ENCODE measurements at places on chromosomes 4 and X.

GRCh38 chr4:64520421-64520820, 111.2 kb upstream of the TECRL start:
- no peak for DNase-seq

- peak; percentile 10 for DNase-seq
Observed at GRCh38 chr4:155703486-155704247, 37.0 kb downstream of the GUCY1A1 start.

- DNase-seq, result no peak
Observed at GRCh38 chr4:168538632-168539031, 41.8 kb downstream of the PALLD start.

DNA sequence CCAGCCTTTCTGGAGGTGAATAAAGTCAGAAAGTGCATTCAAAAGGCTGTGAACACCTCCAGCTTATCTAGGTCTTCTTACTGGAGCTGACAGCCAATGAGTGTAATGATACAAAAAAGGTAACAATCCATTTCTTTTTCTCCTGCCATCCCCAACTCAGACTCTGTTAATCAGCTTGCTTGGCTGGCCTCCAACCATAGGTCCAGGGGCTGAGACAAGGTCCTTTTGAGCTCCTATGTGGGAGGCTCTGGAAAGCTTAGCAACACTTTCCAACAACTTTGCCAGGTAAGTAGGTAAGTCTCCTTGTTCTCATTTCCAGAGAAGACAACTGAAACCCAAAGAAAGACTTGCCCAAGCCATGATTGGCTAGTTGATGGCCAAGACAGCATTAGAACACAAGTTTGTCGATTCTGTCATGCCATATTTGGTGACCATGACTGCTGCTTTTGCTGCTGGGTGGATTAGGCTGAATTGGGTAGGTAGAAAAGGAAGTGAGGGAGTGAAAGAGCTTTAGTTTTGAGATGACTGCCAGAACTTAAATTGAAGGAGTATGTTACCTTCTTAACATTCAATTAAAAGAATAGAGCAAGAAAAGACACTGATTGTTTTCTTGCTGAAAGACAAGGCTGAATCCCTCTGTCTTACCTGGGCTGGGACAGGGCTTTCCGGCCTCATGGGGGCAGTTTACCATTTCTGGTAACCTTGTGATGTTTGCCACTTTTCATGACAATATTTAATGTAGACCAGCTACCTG, 22.8 kb downstream of the VSIG4 start:
- DNase-seq, result no peak

- no peak for DNase-seq
Observed at GRCh38 chr4:30256116-30256832, 463.9 kb upstream of the PCDH7 start.

- DNase-seq, result peak; percentile 80
Observed at GRCh38 chr4:28555866-28556265, 1695.2 kb downstream of the STIM2 start.

- peak; percentile 92 for DNase-seq
Observed at GRCh38 chr4:40763228-40763716, 13.5 kb downstream of the NSUN7 start.

GRCh38 chrX:42017971-42018370, 94.6 kb upstream of the CASK start:
- no peak for DNase-seq

- peak; percentile 91 for DNase-seq
Observed at GRCh38 chr4:140937866-140938265, 181.7 kb upstream of the TBC1D9 start.

- no peak for DNase-seq
Observed at GRCh38 chr4:35100932-35101331, 1143.4 kb downstream of the ARAP2 start.

DNA sequence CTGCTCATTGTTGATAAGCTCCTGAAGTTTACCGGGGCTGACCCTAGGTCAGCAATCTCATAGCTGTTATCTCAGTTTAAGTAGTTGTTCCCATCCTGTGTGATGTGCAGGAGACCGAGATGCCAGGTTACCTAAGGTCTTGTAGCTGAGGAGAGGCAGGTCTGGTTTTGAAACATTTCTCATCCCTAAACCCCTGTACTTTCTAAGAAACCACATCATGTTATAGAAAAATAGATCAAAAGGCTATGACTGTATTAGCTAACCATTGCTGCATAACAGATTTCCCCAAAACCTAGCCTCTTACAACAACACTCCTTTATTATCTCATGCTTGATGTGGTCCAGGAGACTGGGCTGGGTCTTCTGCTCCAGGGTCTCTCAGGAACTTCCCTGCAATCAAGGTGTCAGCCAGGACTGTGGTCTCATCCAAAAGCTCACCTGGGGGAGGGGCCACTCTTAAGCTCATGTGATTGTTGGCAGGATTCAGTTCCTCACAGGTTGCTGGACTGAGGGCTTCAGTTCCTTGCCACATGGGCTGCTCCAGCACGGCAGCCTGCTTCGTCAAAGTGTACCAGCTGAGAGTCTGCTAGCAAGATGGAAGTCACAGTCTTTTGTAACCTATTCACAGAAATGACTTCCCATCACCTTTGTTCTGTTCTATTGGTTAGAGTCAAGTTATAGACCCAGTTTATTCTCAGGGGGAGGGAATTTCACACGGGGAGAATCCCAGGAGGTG, 60.9 kb upstream of the CLCN4 start:
- DNase-seq, result no peak

- peak; percentile 4 for DNase-seq
Observed at GRCh38 chrX:150436195-150436594, 73.1 kb downstream of the MAMLD1 start.

- no peak for DNase-seq
Observed at GRCh38 chr4:53649357-53649756, 58.1 kb upstream of the LNX1 start.

- DNase-seq, result no peak
Observed at GRCh38 chr4:52575406-52575805, 83.7 kb downstream of the USP46 start.

DNA sequence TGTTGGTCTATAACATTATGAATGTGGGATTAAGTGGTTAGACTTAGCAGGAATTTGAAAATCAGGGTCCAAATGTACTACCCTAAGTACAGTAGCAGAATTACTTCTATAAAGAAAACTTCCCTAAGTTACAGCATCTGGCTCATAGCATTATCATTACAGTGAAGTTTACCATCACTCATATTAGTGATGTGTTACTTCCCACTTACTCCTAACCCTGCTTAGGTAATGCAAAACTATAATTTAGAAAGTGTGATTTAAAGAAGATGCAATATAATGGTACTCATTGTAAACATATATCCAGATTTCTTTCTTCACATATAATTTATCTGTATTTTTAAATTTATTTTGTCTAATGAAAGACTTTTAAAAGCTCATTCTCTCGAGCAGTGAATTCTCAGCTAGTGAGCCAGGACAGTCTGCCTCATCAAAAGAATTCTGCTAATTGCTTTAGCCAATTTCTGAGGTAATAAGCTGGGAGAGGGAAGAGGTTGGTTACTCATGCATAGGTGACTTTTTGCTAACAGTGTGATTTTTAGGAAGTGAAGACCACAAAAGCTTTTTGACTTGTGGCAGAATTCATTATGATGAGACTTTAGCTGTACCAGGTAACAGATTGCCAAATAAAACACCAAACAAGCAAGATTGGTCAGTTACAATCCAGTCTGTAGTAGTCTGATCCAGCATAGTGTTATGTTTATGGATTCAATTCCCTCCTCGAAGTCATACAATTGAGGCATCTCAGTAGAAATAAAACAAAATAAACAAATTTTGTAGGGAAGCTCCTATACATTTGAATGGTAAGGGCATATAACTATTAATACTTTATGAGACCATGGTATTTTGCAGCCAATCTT, 21.0 kb downstream of the PLS3 start:
- DNase-seq, result no peak

DNA sequence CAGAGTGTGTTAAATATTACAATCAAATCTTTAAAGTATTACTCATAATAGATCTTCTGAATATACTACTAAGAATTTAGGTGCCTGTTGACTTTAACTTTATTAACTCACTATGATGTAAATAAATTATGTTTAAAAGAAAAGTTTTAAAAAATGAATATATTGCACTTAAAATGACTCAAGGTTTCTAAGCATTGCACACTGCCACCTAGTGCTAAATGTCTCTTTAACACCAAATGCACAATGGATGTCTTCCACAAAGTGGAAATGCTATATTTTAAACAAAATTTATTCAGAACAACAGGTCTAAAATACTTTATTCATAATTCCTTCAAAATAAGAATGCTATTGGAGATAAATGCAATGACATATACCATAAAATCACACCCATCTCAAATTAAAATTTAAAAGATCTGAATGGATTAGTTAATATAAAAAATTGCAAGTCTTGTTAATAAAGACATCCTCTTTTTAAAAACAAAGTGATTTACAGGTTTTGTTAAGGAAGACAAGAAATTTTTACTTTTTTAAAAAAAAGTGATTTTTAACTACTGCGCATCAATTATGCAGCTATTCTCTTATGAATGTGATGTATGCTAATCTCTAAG, 5.5 kb downstream of the INPP4B start:
- DNase-seq, result peak; percentile 40

- DNase-seq, result no peak
Observed at GRCh38 chr4:116066711-116067245, 953.4 kb upstream of the NDST4 start.

DNA sequence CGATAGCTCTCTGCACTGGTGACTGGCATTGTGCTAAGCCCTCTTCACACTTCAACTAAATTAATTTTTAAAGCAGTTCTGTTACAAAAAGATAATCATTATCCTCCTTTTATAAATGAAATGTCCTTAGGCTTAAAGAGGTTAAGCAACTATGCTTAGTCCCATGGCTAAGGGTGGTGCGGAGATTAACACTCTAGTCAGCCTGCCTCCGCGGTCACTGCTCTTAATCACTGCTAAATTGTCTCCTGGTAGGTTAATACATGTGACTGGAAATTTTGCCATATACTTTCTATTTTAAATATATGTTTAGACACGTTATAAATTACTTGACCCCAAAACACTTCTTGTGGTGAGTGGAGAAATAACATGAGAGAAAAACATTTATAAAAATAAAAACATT, 473.7 kb downstream of the CENPC start:
- no peak for DNase-seq
